ENCODE measurements at places on chromosomes 2 and 18. TPM values are rescaled to one million over a fixed set of nuclear protein-coding genes. Genes with fewer than 3 reads are reported as not detected.

GRCh38 chr2:36339607-36340218 is 15.9 kb upstream of the CRIM1 start:
- DNase-seq, result peak; percentile 79

DNA sequence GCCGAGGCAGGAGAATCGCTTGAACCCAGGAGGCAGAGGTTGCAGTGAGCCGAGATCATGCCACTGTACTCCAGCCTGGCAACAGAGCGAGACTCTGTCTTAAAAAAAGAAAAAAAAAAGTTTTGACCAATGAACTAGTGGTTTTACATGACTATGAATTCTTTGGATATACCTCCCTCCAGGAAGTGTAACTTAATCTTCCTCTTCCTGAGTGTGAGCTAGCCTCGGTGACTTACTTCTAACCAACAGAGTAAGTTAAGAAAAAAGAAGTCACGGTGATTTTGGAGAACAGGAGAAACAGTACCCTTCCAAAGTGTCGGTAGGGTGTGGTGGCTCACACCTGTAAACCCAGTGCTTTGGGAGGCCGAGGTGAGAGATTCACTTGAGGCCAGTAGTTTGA is 7.1 kb downstream of the TIA1 start:
- DNase-seq, result no peak

- no peak for DNase-seq
Observed at GRCh38 chr2:8779795-8780671, 57.4 kb downstream of the KIDINS220 start.

DNA sequence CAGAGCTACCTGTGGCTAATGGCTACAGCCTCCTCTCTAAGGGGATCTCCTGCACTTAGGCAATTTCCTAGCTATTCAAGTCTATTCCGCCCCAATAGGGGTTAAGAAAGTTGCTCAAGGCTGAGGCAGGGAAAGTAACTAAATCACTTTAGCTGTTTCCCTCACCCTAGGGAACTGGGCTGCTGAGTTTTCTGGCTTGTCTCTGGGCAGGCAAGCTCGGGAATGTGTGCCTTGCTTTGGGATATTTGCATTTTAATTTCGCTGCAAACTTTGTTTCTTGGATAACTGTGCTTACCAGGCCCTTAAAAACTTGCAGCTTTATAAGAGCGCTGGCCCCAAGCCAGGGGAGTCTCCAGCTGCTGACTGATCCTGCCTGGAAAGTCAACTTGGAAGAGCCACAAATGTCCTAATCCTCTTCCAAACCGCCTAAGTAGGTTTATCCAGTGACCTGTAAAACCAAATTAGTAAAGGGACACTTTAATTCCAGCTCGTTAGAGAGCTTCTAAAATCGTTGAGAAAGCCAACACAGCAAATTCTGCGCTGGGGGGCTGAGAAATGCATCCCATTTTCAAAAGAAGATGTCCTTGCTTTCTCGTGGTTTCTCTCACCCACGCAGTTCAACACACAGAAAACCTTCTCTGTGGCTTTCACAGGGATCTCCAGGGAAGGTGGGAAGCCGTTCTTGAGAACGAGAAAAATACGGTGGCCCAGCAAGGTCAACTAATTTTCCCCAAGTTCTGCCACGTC is 59.5 kb upstream of the SP3 start:
- peak; percentile 84 for DNase-seq

DNA sequence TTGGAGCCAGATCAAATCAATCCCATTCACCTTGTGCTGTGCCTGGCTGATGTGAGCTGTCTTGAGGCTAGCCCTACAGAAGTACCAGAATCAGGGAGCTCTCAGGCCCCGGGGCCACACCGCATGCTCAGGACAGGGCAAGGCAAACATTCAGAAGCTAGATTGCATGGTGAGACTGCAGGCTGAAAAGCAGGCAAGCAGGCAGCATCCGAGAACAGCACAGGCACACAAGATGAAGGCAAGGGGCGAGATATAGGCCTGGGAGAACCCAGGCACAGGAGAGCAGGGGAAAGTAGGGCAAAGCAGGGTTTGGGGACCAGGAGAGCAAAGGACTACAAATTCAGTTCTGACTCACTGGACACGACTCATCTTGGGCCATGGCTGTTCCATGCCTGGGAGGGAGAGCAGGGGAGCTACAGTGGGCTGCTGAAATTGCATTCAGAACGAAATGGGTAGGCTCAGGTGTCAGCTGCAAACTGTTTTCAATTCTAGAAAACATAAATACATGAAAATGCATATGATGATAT is 59.6 kb downstream of the GALNT14 start:
- DNase-seq, result no peak

GRCh38 chr18:2987876-2988790 is 24.8 kb downstream of the LPIN2 start:
- DNase-seq, result peak; percentile 81

- no peak for DNase-seq
Observed at GRCh38 chr2:171004363-171004762, 75.3 kb downstream of the GORASP2 start.

DNA sequence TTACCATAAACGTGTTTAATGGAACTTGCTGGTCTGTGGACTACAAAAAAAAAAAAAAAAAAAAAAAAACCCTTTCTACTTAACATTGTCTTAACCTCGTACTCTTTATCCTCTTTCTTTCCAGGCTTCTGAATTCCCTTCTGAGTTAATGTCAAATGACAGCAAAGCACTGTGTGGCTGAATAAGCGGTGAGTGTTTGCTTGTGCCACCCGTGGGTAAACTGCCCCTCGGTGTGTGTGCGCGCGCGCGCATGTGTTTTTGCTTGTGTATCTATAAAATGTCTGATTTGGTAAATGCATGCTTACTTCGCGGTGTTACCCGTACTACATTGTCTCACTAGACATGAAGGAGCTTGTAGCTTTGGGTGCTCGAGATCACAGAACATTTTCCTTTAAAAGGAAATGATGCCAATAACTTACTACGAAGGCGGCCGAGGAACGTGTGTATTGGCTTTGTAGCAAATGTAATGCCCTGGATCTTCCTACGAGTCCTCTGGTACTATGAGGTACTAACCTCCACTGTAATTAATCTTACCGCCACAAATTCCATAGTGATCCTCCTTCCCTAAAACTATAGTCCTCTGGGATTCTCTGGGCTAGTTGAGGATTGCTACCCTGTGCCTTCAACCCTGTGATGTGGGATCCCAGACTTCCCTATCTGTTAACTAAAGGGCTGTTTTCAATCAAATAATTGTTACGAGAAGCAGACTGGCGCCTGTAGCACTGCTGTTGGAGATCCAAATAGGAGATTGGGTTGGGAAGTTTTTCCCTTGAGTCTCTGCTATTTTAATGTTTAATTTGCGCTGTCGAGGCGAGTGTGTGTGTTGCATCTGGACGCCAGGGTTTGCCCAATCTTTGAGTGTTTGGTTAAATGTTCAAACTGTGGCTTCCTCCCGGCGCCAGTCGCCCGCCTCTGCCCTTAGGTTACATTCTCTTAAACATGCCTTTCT is 1.1 kb downstream of the ID2 start:
- DNase-seq, result peak; percentile 45

GRCh38 chr2:149039213-149039724 is 770 bp downstream of the LYPD6B start:
- no peak for DNase-seq

- peak; percentile 90 for DNase-seq
Observed at GRCh38 chr2:226583715-226584114, 215.9 kb downstream of the IRS1 start.

- no peak for DNase-seq
Observed at GRCh38 chr2:41947701-41948396, 100.0 kb upstream of the PKDCC start.

DNA sequence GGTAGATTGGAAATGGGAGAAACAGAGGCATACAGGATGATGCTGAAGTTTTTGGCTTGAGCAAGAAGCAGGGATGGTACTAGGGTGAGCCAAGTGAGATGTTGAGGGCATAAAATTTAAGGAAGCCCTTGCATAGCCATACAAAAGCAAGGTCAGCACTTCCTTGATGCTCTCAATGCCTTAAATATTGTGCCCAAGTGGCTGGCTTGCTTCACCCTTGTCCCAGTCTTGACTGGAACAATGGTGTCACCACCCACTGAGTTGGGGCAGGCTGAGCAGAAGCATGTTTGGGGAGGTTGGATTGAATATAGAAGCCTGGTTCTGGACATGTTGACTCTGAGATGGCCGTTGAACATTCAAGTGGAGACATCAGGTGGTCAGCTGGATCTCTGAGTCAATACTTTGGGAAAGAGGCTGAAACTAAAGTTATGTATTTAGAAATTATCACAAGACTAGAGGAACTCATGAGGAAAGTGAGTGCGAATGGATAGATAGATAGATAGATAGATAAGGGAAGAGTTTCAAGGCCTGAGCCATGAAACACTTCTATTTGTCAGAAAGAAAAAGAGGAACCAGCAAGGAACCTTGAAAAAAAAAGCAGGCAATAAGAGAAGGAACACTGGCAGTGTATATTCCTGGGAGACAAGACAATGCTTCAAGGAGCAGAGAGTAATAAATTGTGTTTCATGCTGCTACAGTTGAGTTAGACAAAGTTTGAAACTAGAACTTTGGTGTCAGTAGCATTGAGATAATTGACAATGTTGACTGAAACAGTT is 43.0 kb upstream of the HNMT start:
- DNase-seq, result no peak

GRCh38 chr18:48961547-48961946 is 10.8 kb upstream of the SMAD7 start:
- peak; percentile 81 for DNase-seq

DNA sequence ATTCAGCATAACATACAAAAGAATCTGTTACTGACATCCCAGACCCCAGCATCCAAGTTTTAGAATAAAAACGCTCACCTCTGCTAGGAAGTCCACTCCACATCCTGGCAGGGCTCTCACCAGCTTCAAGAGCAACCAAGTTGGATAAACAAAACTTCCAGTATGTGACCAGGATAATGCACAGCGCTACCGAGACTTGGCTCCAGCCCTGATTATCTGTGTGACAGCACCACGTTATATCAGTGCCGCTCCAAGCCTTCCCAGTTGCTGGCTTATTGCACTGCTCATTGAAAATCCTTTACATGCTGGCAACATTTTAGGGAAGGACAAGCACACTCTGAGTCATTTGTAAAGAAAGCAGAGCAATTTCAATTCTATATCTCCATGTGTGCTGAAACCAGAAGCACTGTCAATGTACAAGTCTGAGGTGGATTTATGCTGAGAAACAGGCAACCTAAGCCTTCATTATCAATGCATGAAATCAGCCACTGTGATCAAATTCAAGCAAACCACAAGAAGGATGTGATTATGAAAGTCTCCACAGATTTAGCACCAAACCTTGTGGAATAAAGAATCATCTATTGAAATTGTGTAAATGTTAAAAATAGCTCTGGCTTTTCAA is 115.7 kb downstream of the ZNF385B start:
- peak; percentile 4 for DNase-seq

GRCh38 chr2:205321231-205321630 is 361.1 kb upstream of the NRP2 start:
- peak; percentile 61 for DNase-seq

DNA sequence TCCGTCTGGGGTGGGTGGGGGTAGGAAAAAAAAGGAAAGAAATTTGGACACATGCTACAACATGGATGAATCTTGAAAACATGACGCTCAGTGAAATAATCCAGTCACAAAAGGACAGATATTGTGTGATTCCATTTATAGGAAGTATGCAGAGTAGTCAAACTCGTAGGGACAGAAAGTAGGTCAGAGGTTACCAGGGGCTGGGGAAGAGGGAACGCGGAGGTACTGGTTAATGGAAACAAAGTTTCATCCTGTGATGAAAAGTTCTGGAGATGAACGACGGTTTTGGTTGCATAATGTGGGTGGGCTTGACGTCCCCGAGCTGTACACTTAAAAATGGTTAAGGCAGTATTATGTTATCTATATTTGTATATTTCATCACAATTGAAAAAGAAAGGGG is 4.5 kb upstream of the SFTPB start:
- no peak for DNase-seq

- peak; percentile 98 for DNase-seq
Observed at GRCh38 chr18:25737710-25738311, 352.6 kb downstream of the SS18 start.

- DNase-seq, result peak; percentile 88
Observed at GRCh38 chr2:172710584-172711047, 25.0 kb upstream of the RAPGEF4 start.

DNA sequence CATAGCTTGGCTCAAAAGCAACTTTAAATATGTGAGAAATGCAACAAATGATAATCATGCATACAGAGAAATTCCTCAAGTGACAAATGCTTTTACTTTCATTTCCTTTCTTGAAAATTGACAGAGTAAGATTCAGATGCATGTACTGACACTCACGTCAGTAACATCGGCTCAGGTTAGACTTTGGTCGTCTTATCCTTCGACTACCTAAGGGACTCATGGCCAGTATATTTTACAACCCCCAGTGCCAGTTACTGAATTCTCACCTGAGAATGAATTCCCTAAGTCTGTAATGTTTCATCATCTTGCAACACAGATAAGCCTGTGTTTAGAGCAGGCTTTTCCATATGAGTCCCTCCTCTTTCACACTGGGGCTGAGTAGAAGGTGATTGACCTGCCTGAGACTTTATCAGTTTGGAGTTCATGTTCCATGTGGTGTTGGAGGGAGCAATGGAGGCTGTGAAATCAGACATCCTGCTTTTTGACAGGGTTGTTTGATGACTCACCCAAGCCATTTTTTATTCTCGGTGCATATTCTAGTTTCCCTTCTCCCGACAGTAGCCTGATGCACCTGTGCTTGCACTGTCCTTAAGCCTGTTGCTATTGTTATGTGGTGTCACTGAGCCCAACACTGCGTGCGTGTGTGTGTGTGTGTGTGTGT is 30.5 kb upstream of the ATP8B1 start:
- peak; percentile 51 for DNase-seq

GRCh38 chr2:10977621-10978020 is 65.9 kb downstream of the KCNF1 start:
- DNase-seq, result no peak

Gene UGT1A3
- not detected for total RNA-seq

Gene AOX1
- 3.4 TPM for total RNA-seq

Gene ALPP
- total RNA-seq, result 0.32 TPM

Gene CFC1
- total RNA-seq, result not detected

Gene CRYGD
- not detected for total RNA-seq

Gene WDR12
- total RNA-seq, result 53.5 TPM

Gene LRATD1
- total RNA-seq, result 28.3 TPM
